Astrocyte of the spinal cord (primary cell): ENCODE measurements at places on chromosomes 6 and 20.

DNA sequence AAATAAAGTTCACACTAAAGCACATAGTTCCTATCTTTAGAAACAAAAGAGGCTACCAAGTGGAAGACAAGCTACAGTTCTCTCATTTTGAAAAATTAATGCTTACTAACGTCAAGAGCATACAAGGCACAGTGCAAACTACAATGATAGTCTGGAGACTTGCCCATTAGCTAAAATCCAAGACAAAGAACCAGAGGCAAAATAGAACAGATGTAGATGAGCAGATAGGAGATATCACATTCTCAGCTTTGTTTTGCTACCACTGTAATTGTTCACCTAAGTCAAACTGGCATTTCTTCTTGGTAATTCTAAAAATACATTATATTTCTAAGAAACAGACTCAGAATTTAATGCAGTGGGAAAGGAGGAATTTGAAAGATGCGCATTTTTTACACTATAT is 5.2 kb downstream of the TMEM30A start:
- DNase-seq = no peak

- DNase-seq = no peak
These were observed 6.8 kb upstream of the COMMD7 start for GRCh38 chr20:32749914-32750637.

DNA sequence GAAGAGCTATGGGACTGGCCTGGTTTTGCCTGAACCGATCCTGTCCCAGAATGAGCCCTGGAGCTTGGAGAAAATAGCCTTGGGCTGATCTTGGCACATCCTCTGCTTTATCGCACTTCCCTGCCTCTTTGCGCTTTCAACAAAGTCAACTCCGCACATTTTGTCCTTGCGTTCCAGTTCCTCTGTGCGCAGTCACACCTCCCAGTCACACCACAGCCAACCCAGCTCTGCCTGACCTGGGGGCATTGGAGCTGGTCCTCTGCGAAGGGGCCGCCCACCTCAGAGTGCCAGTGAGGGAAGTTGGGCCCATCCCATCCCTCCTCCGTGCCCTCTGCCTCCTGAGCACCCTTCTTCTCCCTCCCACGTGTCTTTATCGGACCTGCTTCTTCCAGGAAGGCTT is 16.9 kb upstream of the UQCC2 start:
- DNase-seq = no peak

DNA sequence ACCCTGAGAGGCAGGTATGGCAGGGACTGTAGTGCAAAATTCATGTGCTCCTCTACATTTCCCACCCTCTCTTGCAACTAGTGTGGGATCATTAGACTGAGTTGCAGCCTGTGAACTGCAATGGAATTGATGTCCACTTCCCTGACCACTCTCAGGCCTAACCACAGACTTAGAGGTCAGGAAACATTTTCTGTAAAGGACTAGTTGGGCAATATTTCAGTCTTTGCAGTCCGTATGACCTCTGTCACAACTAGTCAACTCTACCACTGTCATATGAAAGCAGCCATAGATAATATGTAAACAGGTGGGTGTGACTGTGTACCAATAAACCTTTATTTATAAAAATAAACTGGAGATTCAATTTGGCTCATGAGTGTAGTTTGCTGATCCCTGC is 134.4 kb upstream of the TOP1 start:
- DNase-seq = no peak

- DNase-seq = peak; percentile 77
These were observed 65.2 kb downstream of the CDS2 start for GRCh38 chr20:5191829-5192569.

- DNase-seq = no peak
These were observed 43.1 kb downstream of the FOXC1 start for GRCh38 chr6:1652842-1653241.
